ENCODE measurements at places on chromosomes 2 and 18.

- no peak for DNase-seq
Measured at GRCh38 chr2:227241005-227241404, 76.6 kb downstream of the COL4A3 start.

DNA sequence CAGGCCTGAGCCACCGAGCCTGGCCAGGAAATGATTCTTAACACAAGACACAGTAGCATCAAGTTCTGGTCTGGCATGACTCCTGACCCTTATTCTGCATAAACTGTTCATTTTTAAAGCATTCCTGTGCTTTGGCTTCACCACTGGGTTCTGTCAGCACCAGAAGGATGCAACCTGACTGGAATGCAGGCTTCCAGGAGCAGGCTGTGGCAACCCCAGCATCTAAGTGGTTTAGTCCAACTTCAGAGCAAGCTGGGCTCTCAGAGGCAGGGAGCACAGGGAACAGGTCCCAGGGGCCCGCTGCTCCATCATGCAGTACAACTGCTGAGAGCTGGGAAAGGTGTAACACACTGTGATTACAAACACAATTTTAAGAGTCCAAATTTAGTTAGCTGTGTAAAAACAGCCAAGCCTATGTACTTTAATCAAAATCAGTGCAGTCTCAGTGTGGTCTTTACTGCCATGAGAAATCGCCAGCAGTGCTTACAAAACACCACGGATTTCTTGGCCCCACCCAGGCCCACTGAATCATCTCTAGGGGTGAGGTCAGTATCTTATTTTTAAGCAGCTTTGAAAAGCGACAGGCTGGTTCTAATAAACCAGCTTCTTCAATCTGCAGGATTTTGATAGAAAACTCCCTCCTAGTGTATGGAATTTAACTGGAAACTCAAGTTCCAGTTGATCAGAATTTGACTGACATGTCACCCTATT, 44.4 kb upstream of the TMEM182 start:
- no peak for DNase-seq

DNA sequence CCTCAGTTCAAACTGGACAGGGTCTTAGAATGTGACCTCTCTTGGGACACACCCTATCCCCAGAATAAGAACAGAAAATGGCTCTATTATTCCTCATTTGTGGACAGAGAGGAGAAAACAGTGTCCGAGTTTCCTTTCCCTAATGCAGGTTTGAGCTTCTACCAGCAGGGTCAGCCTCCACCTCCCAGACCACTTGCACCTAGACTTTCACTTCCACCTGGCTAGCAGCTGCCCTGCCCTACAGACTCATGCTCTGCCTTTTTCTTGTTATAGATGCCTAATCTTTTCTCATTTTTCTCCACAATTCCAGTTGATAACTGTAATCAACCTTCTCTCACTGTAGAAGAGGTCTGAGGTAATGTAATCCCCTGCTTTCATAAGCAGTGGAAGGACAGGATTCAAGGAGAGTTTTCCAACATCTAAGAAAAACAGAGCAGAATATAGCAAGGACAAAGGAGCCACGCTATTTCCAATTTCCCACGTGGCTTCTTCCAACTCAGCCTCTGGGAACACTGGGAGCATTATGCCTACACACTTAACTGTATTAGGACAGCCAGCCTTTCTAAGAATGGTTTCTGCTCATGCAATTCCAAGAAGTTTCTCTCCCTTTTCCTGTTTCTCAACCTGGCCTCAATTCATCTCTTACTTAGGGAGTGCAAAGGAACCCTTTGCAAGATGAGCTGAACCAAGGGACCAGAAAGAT, 239.8 kb downstream of the BCL11A start:
- no peak for DNase-seq

- no peak for DNase-seq
Measured at GRCh38 chr2:19299032-19299431, 59.4 kb downstream of the OSR1 start.

DNA sequence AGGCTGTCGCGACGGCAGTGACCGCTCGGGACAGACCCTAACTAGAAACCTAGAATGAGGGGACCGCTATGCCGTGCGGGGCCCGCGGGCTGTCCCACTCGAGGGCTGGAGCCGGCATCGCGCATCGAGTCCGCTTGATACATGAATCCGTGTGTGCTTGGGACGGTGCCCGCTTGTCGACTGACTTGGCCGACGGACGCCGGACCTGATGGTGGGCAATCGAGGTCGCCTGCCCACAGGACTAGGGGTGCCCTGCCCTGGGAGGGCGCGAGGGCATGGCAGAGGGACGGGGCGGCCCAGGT, 749 bp upstream of the PTMA start:
- no peak for DNase-seq

DNA sequence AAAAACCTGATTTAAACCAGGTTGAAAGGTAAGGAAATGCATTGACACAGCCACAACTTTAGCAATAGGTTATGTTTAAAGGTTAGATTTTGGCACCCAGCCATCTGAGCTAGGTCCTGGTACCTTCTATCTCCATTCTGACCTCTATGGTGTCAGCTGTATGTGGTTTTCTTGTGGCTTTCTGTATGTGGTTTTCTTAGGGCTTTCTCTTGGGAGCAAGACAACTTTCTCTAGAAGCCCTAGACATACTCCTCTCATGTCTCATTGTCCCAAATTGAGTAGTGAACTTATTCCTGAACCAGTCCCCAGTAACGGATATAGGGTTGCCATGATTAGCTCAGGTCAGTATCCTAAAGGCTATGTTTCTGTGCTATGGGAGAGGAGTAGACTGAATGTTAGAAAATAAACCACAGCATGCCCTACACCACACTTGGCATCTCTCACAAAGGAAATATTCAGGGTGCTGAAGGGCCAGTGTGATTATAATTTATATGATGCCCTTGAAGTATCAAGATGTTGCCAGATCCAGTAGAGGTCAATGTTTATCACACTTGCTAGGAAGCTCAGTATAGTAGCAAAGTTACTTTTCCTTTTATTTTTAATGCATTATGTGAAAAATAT, 176.1 kb downstream of the CAPN13 start:
- no peak for DNase-seq

DNA sequence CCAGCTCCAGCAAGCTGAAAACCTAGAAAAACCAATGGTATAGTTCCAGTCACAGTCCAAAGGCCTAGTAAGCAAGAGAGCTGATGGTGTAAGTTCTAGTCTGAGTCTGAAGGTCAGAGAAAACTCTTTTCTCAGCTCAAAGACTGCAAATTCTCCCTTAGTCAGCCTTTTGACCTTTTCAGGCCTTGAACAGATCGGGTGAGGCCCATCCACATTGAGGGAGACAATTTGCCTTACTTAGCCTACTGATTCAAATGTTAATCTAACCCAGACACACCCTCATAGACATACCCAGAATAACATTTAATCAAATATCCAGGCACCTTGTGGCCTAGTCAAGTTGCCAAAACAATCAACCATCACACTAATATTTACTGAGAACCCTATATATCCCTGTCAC, 110.8 kb upstream of the KCNJ3 start:
- DNase-seq, result no peak

GRCh38 chr2:62724886-62725711, 19.6 kb downstream of the EHBP1 start:
- peak; percentile 66 for DNase-seq

DNA sequence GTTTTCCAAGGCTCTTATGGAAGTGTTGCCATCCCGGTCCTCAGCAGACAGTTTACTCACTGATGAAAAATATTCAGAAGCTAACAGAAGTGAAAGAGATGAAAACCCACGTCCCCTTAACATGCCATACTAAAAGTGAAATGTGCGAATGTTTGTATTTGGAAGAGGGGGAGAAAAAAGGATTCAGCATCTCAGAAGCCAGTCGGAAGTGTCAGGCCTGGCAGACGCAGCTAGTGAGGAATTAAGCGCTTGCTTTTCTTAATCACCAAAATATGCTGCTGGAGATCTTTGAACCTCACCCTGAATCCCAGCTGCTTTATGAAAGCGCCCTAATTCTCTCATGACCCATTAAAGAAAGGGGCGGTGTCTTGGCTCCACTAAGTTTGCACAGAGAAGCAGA, 653.7 kb downstream of the DCDC2C start:
- DNase-seq, result no peak

DNA sequence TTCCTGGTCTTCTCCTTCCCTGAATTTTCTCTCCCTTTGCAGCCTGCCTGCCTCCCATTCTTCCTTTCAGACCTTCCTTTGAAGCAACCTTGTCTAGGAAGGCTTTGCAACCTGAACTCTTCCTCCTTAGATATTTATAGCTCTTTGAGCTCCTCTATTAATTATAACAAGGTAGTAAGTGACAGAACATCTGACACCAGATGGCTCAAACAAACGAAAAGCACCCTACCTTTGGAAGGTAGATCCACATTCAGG, 57.2 kb upstream of the SLC1A4 start:
- no peak for DNase-seq

DNA sequence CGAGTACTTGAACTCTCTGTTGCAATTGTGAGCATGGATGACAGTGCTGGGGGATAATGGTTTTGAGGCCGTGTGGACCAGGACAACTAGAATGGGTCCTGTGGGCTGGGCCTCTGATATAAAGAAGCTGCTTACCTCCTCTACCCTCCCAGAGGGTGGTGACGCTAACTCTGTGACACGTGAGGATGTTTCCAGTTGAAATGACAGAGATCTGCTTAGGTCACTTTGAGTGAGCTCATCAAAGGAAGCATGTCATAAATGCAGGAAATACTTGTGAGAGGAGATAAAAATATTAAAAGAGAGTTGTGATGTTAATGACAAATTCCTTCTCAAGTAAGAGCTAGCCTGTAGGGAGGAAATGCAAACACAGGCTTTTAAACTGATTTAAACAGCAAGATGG, 16.4 kb downstream of the RMC1 start:
- DNase-seq, result no peak

- no peak for DNase-seq
Measured at GRCh38 chr18:58148954-58149471, 105.0 kb downstream of the NEDD4L start.

- no peak for DNase-seq
Measured at GRCh38 chr2:108612514-108613183, 78.4 kb downstream of the LIMS1 start.

- DNase-seq, result no peak
Measured at GRCh38 chr2:185012643-185013042, 414.3 kb downstream of the ZNF804A start.

- no peak for DNase-seq
Measured at GRCh38 chr2:160300203-160300602, 100.1 kb upstream of the ITGB6 start.

DNA sequence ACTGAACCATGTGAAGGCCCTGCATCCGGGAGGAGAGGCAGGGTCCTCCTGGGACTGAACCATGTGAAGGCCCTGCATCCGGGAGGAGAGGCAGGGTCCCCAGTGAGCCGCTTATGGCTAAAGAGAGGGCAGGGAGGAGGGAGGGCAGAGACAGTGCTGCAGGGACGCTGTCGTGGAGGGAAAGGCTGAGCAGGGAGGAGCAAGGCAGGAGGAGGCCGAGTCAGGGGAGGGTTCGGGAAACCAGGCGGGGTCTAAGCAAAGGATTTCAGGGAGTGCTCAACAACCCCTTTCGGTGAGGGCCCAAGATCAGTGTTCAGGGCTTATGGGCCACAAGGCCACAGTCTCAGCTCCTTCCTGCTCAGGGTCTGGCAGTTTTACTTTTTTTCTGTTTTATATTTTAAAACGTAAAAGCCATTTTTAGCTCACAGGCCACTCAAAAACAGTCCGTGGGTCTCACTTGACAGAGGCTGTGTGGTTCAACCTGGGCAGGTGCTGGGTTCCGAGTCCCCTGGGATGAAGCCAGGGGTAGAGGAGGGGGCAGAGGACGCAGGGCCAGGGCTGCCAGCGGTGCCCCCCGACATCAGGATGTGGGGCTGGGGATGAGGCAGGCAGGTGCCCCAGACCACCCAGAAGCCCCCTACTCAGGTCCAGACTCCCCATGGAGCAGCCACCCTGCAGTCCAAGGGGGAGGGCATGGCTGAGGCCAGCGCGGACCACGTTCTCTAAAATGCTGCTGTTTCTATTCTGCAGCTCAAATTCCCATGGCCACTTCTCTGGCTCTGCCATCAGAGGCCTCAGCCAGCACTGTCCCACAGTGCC, 5.2 kb downstream of the TMEM18 start:
- no peak for DNase-seq

DNA sequence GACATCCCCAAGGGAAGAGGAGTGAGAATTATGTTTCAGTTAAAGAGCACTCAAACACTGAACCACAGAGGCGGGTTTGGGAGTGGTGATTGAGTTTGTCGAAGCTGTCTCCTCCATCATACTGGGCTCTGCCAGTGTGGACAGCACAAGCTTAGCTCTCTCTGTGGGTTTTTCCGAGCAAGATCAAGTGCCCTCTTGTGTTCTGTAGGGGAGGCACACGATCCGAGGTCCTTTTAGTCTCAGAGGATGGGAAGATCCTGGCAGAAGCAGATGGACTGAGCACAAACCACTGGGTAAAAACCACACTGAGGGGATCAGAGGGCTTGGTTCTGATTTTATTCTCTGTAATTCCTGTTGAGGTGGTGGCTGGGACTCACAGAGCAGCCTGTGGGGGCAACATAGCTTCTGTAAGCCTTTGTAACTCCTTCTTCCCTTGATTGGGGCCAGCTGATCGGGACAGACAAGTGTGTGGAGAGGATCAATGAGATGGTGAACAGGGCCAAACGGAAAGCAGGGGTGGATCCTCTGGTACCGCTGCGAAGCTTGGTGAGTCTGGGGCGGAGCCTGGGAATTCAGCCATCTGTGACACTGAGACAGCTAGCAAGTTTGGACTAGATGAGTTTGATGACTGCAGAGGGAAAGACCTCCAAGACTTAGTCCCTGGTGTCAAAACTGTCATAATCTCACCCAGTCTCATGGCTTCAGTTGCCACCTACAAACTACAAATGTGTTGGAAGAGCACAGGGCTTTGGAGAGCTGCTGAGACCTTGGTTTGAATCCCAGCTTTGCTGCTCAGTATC, 2.0 kb downstream of the NAGK start:
- peak; percentile 12 for DNase-seq

GRCh38 chr2:112032689-112033465, 22.2 kb upstream of the TMEM87B start:
- peak; percentile 37 for DNase-seq

DNA sequence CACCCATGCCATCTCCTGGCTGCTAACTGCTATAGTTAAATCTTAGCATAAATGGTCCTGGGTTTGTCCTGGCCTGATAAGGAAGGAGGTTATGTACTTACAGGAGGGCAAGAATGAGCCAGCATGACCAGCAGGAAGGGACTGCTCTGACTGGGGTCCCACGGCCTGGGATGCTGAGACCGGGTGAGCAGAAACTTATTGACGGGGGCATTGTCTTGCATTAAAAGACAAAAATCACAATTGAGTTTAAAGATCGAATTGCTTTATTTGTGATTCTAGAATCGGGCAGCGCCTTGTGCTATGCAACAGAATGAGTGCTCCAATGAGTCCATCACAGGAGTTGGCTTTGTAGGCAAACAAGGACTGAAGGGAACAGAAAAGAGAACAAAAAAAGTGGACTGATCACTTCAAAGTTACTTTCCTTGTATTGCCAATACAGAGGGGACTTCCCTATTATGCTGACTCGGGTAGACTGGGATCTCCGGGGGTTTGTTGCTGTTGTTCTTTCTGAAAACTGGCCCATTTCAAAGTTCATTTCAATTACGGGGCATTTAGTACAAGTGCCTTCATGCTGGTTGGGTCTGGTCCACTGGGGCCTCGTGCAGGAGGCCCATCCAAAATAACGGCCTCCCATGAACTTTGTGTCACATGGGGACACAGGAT, 87.1 kb upstream of the SLC66A3 start:
- DNase-seq, result no peak
